GM12878 (cell line): ENCODE measurements at places on chromosomes 3 and 15. TPM values are rescaled to one million over a fixed set of nuclear protein-coding genes. Genes with fewer than 3 reads are reported as not detected.
A peak's percentile ranks its signal among the peaks of the same experiment; 100 is the strongest.

- peaks cover 14% of the 10 kb centered on the region for H3K4me1 ChIP-seq
- H3K4me3 ChIP-seq = peak overlapping the region; percentile 89
- H3K27me3 ChIP-seq = no peaks in the 10 kb centered on the region
- H3K27ac ChIP-seq = peak overlapping the region; percentile 99
- H3K36me3 ChIP-seq = peaks cover 26% of the 10 kb centered on the region
- no peak for DNase-seq
These were observed 389 bp downstream of the ARPC4 start for GRCh38 chr3:9793161-9793781.

- no peaks in the 10 kb centered on the region for H3K4me1 ChIP-seq
- H3K27me3 ChIP-seq = peaks cover 2% of the 10 kb centered on the region; the same call in 1 of the 2 replicates
- no peak for DNase-seq
- H3K36me3 ChIP-seq = no peaks in the 10 kb centered on the region
- H3K4me3 ChIP-seq = no peak overlapping the region
These were observed 100.5 kb upstream of the RGMA start for GRCh38 chr15:93189561-93189960.

DNA sequence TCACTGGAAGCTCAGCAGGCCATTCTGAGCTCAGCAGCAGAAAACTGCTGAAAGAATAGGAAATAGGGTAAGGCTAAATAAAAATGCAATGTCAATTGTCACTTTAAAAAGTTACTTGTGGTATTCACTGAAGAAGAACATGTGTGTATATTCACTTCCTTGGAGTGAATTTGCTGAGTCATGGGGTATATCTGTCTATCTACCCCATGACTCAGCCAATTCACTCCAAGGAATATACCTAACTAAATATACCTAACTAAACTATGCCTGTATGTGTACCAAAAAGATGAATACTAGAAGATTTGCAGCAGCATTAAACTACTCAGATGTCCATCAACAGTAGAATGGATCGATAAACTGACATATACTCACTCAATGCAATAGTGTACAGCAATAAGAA lies 69.5 kb upstream of the KCNAB1 start:
- H3K4me3 ChIP-seq = no peak overlapping the region
- DNase-seq = no peak
- no peaks in the 10 kb centered on the region for H3K36me3 ChIP-seq
- H3K27ac ChIP-seq = no peak overlapping the region
- no peaks in the 10 kb centered on the region for H3K27me3 ChIP-seq

STRA6 gene
- total RNA-seq = 9.7 and 10.0 TPM in 2 replicates

- H3K36me3 ChIP-seq = no peaks in the 10 kb centered on the region
- H3K27ac ChIP-seq = no peak overlapping the region
- H3K4me1 ChIP-seq = no peaks in the 10 kb centered on the region
- DNase-seq = no peak
These were observed 595.1 kb downstream of the TUSC7 start for GRCh38 chr3:117304681-117305080.

DNA sequence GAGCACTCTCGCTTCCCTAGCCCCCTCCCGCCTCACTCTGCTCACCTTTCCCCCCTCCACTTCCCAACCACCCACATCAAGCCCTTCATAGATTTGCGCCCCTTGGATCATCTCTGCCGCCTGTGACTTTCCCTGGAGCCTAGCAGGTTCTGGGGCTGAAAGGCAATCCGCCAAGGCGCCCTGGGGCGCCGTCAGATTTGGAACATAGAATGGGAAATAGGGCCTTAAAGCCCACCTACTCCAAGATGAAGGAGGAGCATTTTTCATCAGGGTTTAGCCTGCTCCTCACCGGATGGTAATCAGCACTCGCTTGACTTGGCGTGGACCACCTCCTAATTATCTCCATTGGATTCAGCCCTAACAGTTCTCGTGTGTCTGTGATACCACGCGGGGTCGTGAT lies 1.3 kb downstream of the CPNE4 start:
- no peak for DNase-seq
- H3K4me3 ChIP-seq = no peak overlapping the region
- H3K27me3 ChIP-seq = peaks cover 11% of the 10 kb centered on the region

DNA sequence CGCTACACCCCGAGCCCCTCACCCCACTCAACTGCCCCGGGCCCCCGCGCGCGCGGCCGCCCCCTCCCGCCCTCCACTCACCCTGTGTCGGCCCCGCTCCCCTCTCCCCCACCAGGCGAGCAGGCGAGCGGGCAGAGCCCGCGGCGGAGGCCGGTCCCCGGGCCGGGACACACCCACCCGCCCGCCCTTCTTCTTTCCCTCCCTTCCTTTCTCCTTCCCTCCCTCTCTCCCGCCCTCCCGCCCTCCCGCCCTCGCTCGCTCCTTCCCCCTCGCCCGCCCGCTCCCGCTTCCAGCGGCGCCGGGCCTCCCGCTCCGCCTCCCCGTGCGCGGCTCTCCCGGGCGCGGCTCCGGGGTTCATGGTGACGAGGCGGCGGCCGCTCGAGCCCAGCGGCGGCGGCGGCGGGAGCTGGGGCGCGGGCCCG lies at the start of gene CTDSPL:
Gene CTDSPL (plus strand): TSS at position 261 of the 422 bp plus-strand sequence. CDS start 320 bp downstream, outside the sequence.
- no peaks in the 10 kb centered on the region for H3K36me3 ChIP-seq
- no peak for DNase-seq
- H3K27ac ChIP-seq = no peak within 1 kb of the TSS
- peaks cover 7% of the 10 kb centered on the region; the same call in 1 of the 2 replicates for H3K27me3 ChIP-seq

PPP2R3A gene
- total RNA-seq = 0.08 TPM in 1 of 2 replicates, not detected in the other

DNA sequence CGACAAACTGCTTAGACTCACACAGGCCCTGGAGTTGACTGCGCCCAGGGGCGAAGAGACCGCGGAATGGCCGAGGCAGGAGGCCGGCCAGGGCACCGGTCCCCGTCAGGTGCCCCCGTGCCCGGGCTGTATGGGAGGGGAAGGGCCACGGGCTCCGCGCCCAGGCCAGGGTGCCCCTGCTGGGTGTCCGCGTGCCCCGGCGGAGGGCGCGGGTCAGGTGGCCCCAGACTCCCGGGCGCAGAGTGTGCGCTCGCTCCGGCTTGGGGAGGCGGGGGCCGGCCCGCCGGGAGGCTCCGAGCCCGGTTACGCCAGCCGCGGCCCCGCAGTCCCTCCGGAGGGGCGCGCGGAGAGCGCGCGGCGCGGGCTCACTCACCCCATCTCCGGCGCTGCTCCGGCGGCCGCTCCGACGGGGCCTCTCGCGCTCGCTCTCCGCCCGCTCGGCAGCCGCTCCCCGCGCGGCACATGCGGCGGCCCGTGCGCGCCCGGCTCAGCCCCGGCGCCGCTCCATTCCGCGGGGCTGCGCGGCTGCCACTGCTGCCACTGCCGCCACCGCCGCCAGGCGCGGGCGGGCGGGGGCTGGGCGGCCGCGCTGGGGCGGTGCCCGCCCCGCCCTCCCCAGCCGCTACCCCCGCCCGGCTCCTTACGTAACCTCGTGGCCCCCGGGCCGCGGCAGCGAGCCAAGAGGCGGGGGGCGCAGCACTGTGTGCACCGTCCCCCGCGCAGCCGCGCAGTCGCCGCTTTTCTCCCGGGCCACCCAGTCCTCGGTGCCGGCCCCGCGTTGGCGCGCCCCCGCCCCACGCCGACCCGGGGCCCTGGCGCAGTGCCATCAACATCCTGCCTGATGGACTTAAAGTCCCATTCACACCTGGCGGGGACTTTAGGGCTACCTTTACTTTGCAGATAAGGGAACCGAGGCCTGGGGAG lies at the start of gene HOMER2:
Gene HOMER2 (minus strand): TSS at position 563 of the 924 bp plus-strand sequence. CDS start 185 bp downstream, at position 378.
- no peak within 1 kb of the TSS for H3K4me3 ChIP-seq
- H3K27me3 ChIP-seq = peaks cover 4% of the 10 kb centered on the region
- H3K4me1 ChIP-seq = peaks cover 17% of the 10 kb centered on the region
- no peak within 1 kb of the TSS for H3K27ac ChIP-seq
- no peak for DNase-seq

CELSR3 gene
- total RNA-seq = 1.6 TPM in 2 replicates

GRCh38 chr3:79844176-79844575 lies 76.4 kb upstream of the ROBO1 start:
- H3K27me3 ChIP-seq = no peaks in the 10 kb centered on the region
- no peak for DNase-seq
- H3K27ac ChIP-seq = no peak overlapping the region
- H3K4me3 ChIP-seq = no peak overlapping the region
- H3K36me3 ChIP-seq = no peaks in the 10 kb centered on the region

- H3K4me3 ChIP-seq = no peak overlapping the region
- no peak overlapping the region for H3K27ac ChIP-seq
- no peak for DNase-seq
- H3K36me3 ChIP-seq = no peaks in the 10 kb centered on the region
- H3K4me1 ChIP-seq = no peaks in the 10 kb centered on the region
These were observed 214.6 kb upstream of the UBE2E2 start for GRCh38 chr3:22988566-22988965.

GRCh38 chr3:28936154-28936553 lies 344.7 kb upstream of the RBMS3 start:
- no peak for DNase-seq
- no peak overlapping the region for H3K4me3 ChIP-seq
- no peaks in the 10 kb centered on the region for H3K27me3 ChIP-seq
- H3K36me3 ChIP-seq = no peaks in the 10 kb centered on the region
- H3K4me1 ChIP-seq = peaks cover 18% of the 10 kb centered on the region
- H3K27ac ChIP-seq = no peak overlapping the region

DNA sequence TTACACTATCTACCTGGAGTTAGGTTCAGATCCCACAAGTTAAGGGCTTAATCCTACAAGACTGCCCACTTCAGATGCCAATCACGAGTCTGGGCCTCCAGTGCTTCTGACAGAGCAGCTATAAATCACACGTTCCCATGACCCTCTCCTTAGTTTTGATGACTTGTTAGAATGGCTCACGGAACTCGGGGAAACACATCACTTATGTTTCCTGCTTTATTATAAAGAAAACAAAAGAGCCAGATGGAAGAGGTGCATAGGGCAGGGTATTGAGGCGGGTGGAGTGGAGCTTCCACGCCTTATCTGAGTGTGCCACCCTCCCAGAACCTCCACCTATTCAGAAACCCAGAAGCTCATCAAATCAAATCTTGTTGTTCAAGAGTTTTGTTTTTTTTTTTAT lies 170.8 kb downstream of the MOBP start:
- H3K27ac ChIP-seq = no peak overlapping the region
- H3K36me3 ChIP-seq = no peaks in the 10 kb centered on the region
- no peak overlapping the region for H3K4me3 ChIP-seq
- no peaks in the 10 kb centered on the region for H3K27me3 ChIP-seq

CLRN1 gene
- not detected in 2 replicates for total RNA-seq

- H3K36me3 ChIP-seq = no peaks in the 10 kb centered on the region
- peaks cover 11% of the 10 kb centered on the region; the same call in 1 of the 2 replicates for H3K4me1 ChIP-seq
- DNase-seq = no peak
- no peaks in the 10 kb centered on the region for H3K27me3 ChIP-seq
- H3K4me3 ChIP-seq = no peak overlapping the region
- H3K27ac ChIP-seq = no peak overlapping the region
These were observed 32.0 kb upstream of the GALNT15 start for GRCh38 chr3:16142350-16143025.

CLDN1 gene
- 8.9 and 10.7 TPM in 2 replicates for total RNA-seq

DNA sequence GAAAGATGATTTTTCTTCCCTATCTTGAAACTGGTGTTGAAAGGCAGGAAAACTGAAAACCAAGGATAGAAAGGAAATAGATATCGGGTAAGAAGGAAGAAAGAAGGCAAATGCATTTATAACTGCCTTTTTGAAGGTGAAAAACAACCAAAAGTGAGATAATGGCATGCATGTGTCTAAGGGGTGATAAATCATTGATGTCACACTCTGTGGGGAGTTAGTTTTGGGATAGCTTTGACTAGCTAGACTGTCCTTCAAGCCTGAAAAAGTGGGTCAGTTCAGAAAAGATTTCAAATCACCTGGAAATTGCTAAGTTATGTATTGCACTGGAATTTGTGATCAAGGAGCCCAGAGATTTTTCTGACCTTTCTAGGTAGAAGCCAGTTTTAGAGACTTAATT lies 142.2 kb upstream of the UMPS start:
- H3K36me3 ChIP-seq = no peaks in the 10 kb centered on the region
- H3K4me1 ChIP-seq = peaks cover 19% of the 10 kb centered on the region
- H3K27me3 ChIP-seq = peaks cover 10% of the 10 kb centered on the region
- DNase-seq = no peak

DNA sequence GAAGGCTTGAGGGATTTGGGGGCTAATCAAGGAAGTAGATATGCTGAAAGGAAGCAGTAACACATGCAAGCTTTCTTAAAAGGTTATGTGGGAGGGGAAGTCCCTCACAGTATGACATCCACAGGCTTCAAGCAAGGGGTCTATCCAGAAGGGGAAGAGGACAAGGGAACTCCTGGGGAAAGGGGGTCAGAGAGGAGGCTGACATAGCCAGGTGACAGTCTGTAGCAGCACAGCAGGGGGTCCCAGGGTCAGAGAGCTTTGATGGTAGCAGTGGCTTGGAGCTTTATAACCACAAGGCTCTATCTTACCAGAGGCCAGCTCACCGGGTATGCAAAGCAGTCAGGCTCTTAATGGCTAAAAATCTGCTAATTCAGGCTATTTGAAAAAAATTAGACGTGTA lies 150.6 kb upstream of the NSMCE3 start:
- H3K36me3 ChIP-seq = no peaks in the 10 kb centered on the region
- no peak overlapping the region for H3K27ac ChIP-seq
- DNase-seq = no peak
- H3K4me3 ChIP-seq = no peak overlapping the region
- H3K27me3 ChIP-seq = no peaks in the 10 kb centered on the region
- H3K4me1 ChIP-seq = no peaks in the 10 kb centered on the region

MAPKAPK3 gene
- total RNA-seq = 39.9 and 42.0 TPM in 2 replicates

DNA sequence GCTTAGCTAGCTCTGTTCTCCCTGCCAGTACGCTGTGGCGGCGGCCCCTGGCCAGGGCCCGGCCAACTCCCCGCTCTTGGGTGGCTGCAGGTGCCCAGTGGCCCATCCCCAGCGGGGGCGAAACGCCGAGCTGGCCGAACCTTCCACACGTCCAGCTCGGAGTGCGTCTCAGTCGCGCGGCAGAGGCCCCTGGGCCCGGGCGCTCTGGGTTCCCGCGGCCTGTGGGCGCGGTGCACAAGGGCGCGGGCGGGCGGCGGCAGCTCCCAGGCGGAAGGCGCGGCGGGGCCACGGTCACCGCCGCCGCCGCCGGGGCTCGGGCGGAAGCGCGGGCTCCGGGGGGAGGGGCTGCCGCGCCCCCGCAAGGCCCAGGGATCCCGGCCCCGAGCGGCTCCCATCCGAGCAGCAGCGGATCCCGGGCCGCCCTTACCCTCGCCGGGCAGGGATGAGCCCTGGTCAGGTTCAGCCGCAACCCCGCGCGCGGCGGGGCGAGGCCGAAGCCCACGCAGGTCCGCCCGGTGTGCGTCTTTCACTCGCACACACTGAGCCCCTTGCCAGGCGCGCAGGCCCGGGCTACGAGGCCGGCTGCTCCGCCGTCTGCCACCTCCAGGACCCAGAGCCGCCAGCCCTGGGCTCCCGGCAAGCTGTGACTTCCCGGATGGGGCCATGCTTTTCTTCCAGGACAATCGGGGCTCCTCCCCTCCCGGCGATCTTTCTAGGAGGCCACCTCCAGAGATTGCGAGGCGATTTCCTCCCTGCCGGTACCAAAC lies 54.2 kb downstream of the CCDC54 start:
- H3K4me1 ChIP-seq = no peaks in the 10 kb centered on the region; the same call in 1 of the 2 replicates
- H3K27me3 ChIP-seq = no peaks in the 10 kb centered on the region; the same call in 1 of the 2 replicates
- no peaks in the 10 kb centered on the region for H3K36me3 ChIP-seq
- peak overlapping the region; percentile 77 for H3K4me3 ChIP-seq

GRCh38 chr3:191143224-191143623 lies 55.8 kb upstream of the OSTN start:
- H3K36me3 ChIP-seq = no peaks in the 10 kb centered on the region
- H3K4me1 ChIP-seq = peaks cover 16% of the 10 kb centered on the region
- no peak for DNase-seq
